ENCODE measurements at places on chromosomes 6 and 20. TPM values are rescaled to one million over a fixed set of nuclear protein-coding genes. Genes with fewer than 3 reads are reported as not detected.

PAX1 gene
- total RNA-seq, result not detected

RPN2 gene
- total RNA-seq, result 211 TPM

MOG gene
- total RNA-seq, result not detected

RNF217 gene
- 3.4 TPM for total RNA-seq

TRMT11 gene
- total RNA-seq, result 14.1 TPM

PKIB gene
- total RNA-seq, result 0.59 TPM

ARFGEF3 gene
- total RNA-seq, result under 0.01 TPM

FGD2 gene
- total RNA-seq, result not detected

NKX2-2 gene
- total RNA-seq, result not detected

CDH4 gene
- total RNA-seq, result 10.8 TPM

Data from bronchus fibroblast of lung (primary cell).